ENCODE measurements at places on chromosomes 5 and 9.

GRCh38 chr9:93893899-93894690 lies 61.1 kb downstream of the BARX1 start:
- no peak for DNase-seq

GRCh38 chr5:5537426-5537825 lies 114.9 kb downstream of the ICE1 start:
- no peak for DNase-seq

DNA sequence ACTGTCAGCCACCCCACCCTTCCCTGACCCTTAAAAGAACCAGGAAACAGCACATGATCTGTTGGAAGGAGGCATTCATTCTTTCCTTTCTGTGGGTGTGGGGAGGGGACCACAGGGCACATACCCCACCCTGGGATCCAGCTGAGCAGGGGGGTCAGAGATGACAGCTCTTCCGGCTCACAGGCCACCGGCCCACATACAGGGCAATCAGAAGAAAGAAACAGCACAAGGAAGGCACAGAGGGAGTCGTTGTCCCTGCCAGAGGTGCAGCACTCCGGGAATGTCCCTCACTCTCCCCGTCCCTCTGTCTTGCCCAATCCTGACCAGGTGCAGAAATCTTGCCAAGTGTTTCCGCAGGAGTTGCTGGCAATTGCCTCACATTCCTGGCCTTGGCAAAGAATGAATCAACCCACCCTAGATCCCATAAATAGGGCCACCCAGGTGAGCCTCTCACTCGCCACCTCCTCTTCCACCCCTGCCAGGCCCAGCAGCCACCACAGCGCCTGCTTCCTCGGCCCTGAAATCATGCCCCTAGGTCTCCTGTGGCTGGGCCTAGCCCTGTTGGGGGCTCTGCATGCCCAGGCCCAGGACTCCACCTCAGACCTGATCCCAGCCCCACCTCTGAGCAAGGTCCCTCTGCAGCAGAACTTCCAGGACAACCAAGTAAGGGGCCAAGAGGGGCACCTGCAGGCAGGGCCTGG lies at the start of gene LCN2:
LCN2 (plus strand) TSS at position 453 of the 701 bp plus-strand sequence; CDS start at position 526, 73 bp downstream.
- no peak for DNase-seq

- no peak for DNase-seq
Measured at GRCh38 chr5:169862391-169862811, 117.9 kb downstream of the INSYN2B start.

GRCh38 chr9:21331676-21332402 lies 3.4 kb downstream of the KLHL9 start:
- DNase-seq = no peak

GRCh38 chr9:28329323-28329722 lies 756.0 kb upstream of the C9orf72 start:
- DNase-seq = no peak

GRCh38 chr9:126211441-126212074 lies 115.1 kb upstream of the MVB12B start:
- DNase-seq = no peak

GRCh38 chr5:156474251-156474650 lies 147.3 kb downstream of the SGCD start:
- DNase-seq = no peak

DNA sequence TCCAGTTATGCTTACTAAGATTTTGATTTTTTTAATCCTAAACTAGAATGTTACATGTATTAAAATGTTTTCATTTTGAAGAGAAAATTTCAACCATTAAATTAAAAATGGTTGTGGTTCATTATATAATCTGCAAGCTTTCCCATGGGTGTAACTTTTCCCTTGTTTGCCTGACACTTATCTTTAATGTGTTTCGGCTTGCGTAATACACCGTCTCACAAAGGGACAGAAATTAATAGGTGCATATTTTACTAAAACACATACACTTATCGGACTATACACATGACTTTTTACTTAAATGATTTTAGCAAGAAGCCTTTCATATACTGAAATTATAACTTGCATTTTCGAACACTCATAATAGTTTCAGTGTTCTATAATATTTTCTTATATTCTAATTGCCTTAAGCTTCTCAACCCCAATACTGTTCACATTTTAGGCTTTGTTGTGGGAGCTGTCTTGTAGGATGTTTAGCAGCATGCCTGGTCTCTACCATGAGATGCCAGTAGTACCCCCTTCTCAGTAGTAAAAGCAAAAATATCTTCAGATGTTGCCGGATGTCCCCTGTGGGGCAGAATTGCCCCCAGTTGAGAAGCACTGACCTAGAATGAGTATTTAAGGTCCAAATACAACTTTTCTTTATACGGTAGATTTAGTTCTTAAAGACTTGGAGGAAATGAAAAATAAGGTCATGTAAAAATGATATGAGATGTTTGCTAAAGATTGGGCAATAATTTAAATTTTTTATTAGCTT lies 28.6 kb downstream of the UGCG start:
- DNase-seq = no peak

DNA sequence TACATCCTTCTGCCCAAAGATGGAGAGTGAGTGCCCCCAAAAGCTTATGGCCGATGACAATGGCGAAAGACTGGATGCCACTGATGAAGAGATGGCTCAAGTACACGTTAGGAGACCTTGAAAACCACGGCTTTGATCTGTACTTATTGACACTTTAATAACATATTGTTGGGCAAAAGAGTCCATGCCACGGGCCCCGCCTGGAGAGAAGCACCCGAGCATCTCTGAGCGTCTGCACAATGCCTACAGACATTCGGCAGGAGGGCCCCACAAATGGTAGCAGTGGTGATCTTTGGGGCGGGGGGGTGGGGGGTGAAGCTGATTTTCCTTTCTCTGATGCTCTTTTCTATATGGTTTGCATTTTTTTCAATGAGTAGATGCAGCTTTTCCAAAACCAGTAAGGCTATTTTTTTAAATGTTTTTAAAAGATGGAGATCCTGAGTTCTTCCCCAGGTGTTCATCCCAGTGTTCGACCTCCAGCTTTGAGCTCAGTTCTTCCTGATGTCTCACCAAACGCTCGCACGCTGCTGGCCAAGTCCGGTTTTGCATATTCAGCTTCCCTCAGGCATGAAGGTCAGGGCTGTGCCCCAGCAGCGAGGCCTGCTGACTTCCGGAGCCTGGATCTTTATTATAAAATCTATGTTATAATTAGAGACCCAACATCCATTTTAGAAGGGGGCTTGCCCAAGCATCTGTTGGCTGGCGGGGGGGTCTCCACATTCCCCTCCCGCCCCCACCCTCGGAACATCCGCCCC lies 34.3 kb upstream of the BARHL1 start:
- no peak for DNase-seq

GRCh38 chr5:55149308-55149795 lies 10.6 kb upstream of the GPX8 start:
- DNase-seq = no peak

DNA sequence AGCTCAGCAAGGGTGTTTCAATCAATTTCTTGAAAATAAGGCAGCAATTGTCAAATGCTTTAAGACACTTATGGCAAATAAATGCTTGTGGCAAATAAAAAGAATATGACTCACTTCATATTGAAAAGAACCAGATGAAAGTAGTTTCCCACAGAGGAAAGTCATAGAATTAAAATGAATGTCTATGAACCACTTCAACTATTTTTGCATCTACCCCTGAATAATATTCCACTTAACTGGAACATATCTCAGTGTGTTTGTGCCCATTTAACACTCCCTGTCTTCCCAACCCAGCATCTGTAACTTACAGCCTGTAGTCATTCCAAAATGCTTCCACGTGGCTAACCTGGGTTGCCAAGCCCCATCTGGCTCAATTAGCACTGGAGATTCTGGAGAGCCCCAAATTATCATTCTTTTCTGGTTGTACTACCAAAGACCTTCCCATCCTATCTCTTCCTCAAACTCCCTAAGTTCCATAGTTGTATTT lies 84.7 kb downstream of the FEM1C start:
- DNase-seq = no peak

DNA sequence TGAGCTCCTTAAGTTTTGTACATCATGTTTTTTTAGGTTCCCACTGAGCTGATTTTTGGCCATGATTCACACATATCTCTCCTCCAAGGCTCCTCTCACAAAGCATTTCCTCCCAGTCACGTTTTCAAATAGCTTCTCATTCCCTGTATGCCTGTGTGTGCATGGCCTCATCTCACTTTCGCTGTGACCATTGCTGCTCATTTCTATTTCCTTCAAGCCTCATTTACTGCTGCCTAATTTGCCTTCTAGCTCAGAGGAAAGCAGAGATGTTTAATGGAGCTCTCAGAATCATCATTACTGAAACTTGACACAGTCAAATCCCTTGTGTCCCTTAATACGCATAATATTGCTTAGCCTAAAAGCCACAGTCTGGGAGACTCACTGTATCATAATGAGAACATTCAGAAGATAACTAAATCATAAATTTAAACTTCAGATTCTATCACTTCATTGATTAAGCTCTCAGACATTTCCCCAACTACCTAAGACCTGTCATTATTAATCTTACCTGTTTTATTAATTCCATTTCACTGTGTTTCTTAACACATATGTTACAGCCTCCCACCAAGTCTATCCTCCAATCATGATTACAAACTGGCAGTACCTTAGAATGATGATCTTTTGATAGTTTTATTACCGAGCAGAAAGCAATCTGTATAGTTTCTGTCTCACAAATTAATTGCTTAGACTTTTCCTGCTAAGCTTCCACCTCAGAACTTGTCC lies 278.3 kb upstream of the PTGER4 start:
- DNase-seq = peak; percentile 54

GRCh38 chr5:98940581-98940980 lies 11.8 kb upstream of the CHD1 start:
- peak; percentile 19 for DNase-seq

GRCh38 chr9:125831054-125831453 lies 83.9 kb downstream of the PBX3 start:
- DNase-seq = peak; percentile 27

All from inflammatory macrophage treated with lipopolysaccharide for 4 hours (primary cell).